ENCODE measurements at places on chromosomes 4 and X.

GRCh38 chrX:65528705-65529340 is 5.8 kb downstream of the LAS1L start:
- DNase-seq = peak; percentile 52

DNA sequence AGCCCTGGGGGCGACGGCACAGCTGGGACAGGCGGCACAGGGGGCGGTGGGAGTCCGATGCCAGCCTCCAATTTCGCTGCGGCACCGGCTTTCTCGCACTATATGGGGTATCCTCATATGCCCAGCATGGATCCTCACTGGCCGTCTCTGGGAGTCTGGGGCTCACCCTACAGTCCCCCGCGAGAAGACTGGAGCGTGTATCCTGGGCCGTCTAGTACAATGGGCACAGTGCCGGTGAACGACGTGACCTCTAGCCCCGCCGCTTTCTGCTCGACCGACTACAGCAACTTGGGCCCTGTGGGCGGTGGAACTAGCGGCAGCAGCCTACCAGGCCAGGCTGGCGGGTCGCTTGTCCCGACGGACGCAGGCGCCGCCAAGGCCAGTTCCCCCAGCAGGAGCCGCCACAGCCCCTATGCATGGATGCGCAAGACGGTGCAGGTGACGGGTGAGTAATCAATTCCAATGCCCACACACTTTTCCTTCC is 500 bp downstream of the CDX4 start:
- no peak for DNase-seq

GRCh38 chrX:139532834-139533233 is 2.3 kb downstream of the F9 start:
- DNase-seq = no peak

- no peak for DNase-seq
These were observed 26.6 kb upstream of the PPP1R2C start for GRCh38 chrX:42804524-42804923.

- no peak for DNase-seq
These were observed 131.4 kb downstream of the PTTG2 start for GRCh38 chr4:38091636-38092035.

DNA sequence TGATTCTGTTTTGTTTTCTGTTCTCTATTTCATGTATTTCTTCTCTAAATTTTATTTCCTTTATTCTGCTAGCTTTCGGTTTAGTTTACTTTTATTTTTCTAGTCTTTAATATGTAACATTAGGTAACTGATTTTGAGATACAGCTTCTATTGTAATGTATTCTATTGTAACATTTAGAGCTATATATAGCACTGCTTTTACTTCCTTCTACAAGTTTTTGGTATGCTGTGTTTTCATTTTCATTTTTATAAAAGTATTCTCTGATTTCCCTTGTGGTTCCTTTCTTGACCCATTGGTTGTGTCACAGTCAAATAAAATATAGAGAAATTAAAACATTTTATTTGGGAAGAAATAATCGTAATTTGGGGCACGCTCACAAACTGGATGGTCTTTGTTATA is 13.9 kb upstream of the CT47A1 start:
- DNase-seq = no peak

DNA sequence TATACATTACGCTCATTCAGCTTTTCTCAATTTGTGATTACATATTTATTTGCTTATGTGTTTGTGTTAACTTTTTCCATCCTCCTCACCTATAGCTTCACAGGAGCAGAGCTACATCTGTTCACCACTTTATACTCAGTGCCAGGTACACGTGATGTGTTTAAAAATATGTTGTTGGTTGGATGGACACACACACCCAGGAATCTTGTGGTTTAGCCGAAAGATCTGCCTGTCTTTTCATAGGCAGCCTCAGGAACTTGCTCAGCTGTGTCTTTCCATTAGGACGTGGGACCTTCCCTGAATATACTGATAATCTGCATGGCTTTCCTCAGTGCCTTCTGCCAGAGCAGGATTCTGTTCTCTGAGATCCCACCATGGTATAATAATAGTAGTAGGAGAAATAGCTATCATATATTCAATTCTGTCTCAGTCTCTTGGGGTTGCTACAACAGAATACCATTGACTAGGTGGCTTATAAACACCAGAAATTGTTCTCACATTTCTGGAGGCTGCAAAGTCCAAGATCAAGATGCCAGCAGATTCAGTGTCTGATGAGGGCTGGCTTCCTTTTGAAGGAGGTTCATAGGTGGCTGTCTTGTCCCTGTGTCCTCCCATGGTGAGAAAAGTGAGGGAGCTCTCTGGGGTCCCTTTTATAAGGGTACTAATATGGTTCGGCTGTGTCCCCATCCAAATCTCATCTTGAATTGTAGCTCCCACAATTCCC is 50.0 kb upstream of the SOD3 start:
- no peak for DNase-seq

DNA sequence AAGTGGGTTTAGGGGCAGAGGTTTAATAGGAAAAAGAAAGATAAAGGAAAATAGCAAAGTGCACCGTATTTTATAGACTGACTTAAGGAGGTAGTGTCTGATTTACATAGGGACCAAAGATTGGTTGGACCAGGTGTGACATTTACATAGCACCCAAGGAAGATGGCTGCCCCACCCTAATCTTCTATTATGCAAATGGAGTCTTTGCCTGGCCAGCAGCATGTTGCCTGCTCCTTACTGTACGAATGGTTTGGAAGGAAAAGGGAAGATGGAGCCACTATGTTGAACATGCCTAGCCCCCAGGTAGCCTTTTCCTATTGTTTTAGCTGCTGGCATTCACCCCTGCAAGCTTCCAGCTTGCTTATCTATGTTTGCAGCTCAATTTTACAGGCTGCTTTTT is 146.2 kb upstream of the PDE5A start:
- DNase-seq = no peak

Measured in DND-41 (cell line).